Peyer's patch (tissue), 4 donors: ENCODE measurements at places on chromosomes 1 and 21.

DNA sequence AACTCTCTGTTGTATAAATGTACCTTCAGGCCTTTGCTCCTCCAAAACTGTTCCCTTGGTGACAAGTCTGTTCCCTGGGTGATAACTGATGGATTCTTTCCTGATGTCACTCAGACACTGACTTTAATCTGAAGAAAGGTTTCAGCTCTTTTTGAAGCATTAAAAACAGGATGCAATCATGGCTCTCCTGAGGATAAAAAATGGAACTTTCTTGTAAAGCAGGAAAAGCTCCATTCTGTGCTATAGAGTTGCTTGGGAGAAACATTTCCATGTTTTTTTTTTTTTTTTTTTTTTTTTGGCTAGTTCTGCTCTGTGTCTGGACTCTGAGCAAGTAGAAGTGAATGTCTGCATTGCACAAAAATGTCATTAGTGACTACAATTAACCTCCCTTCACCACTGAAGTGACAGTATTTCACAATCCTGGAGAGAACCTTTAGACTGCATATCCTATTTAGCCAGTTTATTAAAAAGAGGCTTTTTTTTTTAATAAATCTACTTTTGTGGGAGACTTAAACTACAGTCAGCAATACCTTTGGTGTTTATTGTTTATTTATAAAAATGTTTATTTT lies 101.7 kb upstream of the PRMT6 start:
- no peak for DNase-seq

GRCh38 chr21:45994759-45995685 lies 13.5 kb downstream of the COL6A1 start:
- peak; percentile 19 for DNase-seq

- DNase-seq, result no peak
These were observed 19.2 kb downstream of the S100A7 start for GRCh38 chr1:153441238-153441755.

DNA sequence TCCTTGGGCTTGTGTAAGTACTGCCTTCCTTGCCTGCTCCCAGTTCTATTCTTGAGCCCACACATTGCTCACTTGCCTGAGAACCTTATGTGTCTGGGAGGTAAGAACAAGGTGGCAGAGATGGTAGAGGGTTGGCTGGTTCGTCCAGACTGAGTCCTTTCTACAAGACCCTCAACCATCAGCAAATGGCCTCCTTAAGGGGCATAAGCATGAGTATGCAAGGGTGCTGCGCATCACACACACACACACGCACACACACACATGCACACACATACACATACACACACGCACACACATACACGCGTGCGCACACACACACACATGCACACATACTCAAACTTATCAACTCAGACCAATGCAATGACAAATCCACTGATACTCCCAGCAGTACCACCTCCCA lies 56.9 kb downstream of the RHBG start:
- DNase-seq, result no peak

- DNase-seq, result no peak
These were observed 11.2 kb upstream of the TTLL7 start for GRCh38 chr1:84010136-84010535.
